Stimulated activated CD8-positive, alpha-beta memory T cell treated with anti-CD3 and anti-CD28 coated beads, Interleukin-7, amount 100 ng/mL, for 48 hours (primary cell): ENCODE measurements at places on chromosomes 2 and 18.

GRCh38 chr2:146444987-146445386 is 1399.8 kb upstream of the ACVR2A start:
- no peak for DNase-seq

DNA sequence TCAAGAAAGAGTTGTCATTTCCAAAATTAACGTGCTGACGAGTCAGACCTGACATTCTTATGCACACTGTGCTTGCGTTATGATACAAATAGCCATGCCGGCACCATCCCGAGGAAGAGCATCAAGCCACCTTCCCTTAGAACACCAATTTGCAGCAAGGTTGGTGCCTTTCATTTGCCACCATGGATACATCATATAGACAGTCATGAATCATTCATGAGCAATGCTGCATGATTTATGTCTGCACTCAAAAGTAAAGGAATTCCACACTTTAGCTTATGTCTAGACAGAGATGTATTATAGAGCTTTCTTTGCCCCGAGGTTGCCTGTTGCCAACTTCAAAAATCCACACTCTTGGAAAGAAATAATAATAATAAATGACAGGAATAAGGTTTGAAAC is 166.9 kb downstream of the VWC2L start:
- DNase-seq: no peak

DNA sequence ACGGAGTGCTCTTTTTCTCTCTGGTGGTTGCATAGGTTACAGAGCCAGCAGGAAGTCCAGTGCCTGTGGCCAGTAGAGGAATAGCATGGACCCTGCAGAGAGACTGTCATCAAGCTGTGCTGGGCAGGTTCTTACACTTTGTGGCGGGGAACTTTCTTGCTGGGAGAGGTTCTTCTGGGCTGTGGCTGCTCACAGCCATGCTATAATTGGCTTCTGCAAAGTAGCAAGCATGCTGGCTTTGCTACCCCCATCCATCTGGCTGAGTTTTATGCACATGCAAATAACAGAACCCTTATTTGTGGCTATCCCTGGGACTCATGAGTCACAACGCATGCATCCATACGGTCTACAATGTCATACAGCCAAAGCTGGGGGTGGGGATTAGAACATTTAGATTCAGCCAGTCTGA is 68.9 kb downstream of the PLCL1 start:
- DNase-seq: no peak

- DNase-seq: no peak
Measured at GRCh38 chr2:218783688-218784087, 1.7 kb downstream of the CYP27A1 start.

DNA sequence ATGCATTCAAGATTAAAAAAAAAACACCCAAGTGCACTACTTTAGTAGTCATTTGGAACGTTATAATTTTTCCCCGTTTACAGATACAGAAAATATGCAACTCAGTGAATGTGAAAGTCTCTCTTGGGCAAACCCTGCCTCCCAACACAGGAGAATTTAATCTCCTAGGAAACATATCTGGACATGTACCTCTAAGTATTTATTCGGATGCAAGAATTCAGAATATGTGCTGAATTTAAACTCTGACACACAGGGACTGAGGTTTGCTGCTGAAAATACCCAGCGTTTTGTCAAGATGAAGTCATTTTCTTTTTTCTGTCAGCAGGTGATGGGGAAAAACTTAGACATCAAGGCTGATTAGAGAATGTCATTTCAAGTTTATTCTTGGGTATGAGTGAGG is 105.4 kb downstream of the ACKR3 start:
- DNase-seq: no peak
